Esophagus mucosa (tissue), 1 donor: ENCODE measurements at places on chromosomes 11 and 22. TPM values are rescaled to one million over a fixed set of nuclear protein-coding genes. Genes with fewer than 3 reads are reported as not detected.

GRCh38 chr22:47352920-47353700 is 590.7 kb downstream of the TBC1D22A start:
- ATAC-seq, result no peak

DNA sequence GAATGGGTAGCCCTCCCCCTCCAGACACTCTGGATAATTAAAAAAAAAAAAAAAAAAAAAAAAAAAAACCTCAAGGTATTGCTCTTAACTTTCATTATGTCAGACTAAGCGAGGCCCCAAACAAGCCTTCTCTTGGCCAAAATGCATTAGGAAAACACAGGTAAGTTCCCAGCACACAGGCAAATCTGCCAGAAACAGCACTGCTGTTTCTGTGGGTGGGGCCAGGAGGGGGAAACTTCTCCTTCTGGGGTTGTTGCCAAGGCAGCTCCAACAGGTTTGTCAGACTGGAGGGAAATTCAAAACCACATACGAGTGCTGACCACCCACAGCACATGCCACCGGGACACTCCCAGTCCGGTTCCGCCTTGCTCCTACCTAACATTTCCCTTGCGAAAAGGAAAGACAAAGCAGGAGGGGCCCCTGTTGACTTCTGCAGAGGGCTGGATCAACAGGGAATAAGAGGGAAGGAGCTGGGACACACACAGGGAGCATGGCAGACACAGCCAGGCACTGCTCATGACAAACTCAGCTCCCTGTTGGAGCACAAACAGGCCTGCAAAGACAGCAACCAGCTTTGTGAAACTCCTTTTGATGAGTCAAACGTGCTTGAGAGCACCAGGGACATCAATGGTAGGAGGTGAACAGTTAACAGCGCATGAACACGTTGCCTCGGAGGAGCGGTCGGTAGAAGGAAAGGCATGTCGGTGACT is 55.0 kb downstream of the MYH9 start:
- ATAC-seq, result peak; percentile 38

DNA sequence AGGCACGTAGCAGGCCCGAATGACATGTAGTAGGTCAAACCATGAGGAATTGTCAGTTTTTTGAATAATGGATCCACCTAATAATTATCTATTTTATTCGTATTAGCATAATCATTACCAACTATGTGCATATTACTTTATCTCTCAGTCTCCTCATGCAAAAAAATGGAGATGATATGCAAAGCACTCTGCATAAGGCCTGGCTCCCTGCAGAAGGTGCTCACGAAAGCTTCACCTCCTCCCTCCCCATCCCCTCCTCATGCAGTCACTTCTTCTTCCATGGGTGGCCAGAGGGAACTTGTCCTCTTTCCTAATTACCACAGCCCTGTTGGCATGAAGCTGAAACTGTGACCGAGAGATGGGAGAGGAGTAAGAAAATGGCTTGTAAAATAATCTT is 20.8 kb upstream of the TSKU start:
- no peak for ATAC-seq

- peak; percentile 19 for ATAC-seq
Measured at GRCh38 chr11:118607401-118608359, at the start of gene PHLDB1. Gene PHLDB1 (plus strand): TSS chr11:118607615. CDS start chr11:118613837, 6,222 bp downstream.

GRCh38 chr11:70323806-70324205 is 53.3 kb downstream of the PPFIA1 start:
- ATAC-seq, result peak; percentile 15

GRCh38 chr11:1149545-1149944 is 8.2 kb upstream of the MUC5AC start:
- no peak for ATAC-seq

GRCh38 chr11:10648871-10649270 is 44.7 kb downstream of the IRAG1 start:
- no peak for ATAC-seq

DNA sequence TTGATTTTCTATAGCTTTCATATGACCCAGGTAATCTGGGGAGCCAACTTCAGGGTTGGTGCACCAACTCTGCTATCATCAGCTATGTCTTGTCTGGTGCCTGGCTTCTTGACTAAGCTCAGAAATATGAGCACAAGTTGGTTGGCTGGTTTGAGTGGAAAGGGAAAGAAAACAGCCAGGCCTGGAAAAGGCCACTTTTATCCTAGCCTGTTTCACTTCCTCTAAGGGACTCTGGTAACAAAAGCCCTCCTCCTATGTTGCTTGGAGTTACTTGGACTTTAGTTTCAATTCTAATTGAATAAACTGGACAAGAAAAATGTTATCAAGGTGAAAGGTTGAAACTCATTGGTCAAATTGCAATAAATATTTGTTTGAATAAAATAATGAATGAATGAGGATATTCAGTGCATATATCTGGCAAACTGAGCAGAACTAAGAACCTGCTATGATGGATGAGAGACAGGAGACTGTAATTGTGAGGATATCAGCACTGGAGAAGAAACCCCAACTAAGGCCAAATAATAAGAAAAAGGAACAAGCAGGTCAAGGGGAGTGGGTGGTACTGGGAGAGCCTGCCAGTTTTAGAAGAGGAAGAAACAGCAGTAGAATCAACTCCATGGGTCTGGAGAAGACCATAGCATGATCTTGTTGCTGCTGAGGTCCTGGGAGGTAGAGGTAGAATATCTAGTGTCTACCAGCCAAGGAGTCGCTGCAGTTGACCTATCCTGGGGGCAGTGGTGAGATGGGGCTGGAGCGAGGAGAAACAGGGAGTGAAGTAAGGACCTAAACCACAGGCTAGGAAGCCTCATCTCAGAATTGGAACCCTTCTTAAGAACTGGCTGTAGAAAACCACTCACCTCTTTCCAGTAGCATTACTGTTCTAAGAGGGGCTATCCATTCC is 8.2 kb downstream of the ROBO4 start:
- ATAC-seq, result no peak

- no peak for ATAC-seq
Measured at GRCh38 chr22:19133561-19133960, 2.5 kb downstream of the TSSK2 start.

DNA sequence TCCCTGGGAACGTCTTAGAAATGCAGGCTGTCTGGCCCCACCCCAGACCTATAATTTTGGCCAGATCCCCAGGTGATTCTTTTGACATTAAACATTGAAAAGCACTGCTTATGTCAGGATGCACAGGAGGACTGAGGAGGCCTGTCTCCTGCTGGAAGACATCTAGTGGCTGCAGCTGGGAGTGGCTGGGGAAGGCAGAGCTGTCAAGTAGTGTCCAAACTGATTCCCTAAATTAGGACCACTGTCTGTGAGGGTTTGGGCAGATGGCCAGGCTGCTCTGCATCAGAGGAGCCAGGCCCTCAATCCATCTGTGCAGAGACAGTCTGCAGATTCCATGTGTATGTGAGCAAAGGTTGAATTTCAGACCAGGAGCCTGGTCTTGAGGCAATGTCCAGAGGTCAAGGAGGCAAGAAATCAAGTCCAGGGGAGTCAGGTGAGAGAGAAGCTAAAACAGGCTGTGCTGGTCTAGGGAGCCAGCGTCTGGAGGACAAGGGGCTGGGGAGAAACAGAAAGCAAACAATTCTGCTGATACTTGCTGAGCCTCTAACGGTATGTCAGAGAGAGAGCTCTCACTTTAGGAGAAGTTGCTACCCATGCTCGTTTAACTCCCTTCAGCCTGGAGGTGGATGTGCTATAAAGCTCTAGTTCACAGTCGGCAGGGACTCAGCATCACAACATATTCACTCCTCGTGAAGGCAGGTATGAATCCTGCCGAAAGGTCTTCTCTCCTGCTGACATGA is 15.3 kb upstream of the SYTL2 start:
- ATAC-seq, result no peak

The OR5P2 gene
- not detected for total RNA-seq

The CNGA4 gene
- total RNA-seq, result 0.08 TPM

The OR51B6 gene
- not detected for total RNA-seq

The C11orf21 gene
- total RNA-seq, result 0.08 TPM
